ENCODE measurements at places on chromosomes 7 and 10. TPM values are rescaled to one million over a fixed set of nuclear protein-coding genes. Genes with fewer than 3 reads are reported as not detected.

Gene LMTK2
- 10.0 TPM for total RNA-seq

Gene MOGAT3
- total RNA-seq, result not detected

Gene RET
- total RNA-seq, result 0.28 TPM

Gene DENND2A
- not detected for total RNA-seq

- H3K27ac ChIP-seq, result no peak overlapping the region
- no peak overlapping the region for H3K4me3 ChIP-seq
- H3K27me3 ChIP-seq, result no peaks in the 10 kb centered on the region
- no peaks in the 10 kb centered on the region for H3K36me3 ChIP-seq
- DNase-seq, result no peak
- no peaks in the 10 kb centered on the region for H3K4me1 ChIP-seq
These were observed 9.8 kb downstream of the UCMA start for GRCh38 chr10:13224210-13224995.

- H3K27me3 ChIP-seq, result peaks cover 4% of the 10 kb centered on the region
- H3K4me1 ChIP-seq, result peaks cover 37% of the 10 kb centered on the region
- no peak overlapping the region for H3K27ac ChIP-seq
- peaks cover 7% of the 10 kb centered on the region for H3K36me3 ChIP-seq
- peak overlapping the region; percentile 94 for H3K4me3 ChIP-seq
These were observed 1.6 kb downstream of the POLR1F start for GRCh38 chr7:19707240-19707639.

DNA sequence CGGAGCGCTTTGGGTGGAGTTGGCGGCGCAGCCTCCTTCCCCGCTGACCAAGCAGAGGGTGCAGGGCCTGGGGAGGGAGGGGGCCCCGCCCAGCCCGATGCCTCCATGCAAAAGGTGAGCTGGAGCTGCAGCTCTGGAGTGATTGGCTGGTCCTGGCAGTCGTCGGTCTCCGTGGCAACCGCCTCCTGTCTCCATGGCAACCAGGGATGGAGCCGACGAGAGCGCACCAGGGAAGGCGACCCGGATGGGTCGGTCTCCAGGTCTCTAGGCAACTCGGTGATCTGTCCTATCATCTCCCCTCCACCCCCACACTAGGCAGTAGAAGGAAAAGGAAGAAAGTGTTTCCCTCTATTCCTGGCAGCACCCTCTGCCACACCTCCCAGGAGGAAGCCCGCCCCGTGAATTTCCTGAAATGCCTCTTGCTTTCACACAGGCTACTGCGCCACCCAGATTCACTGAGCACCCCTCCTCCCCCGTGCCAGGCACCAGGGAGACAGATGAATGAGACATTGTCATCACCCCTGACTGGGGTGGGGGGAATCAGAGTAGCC lies 647 bp upstream of the NACAD start:
- peaks cover 38% of the 10 kb centered on the region for H3K27me3 ChIP-seq
- no peak overlapping the region for H3K27ac ChIP-seq
- H3K36me3 ChIP-seq, result peaks cover 4% of the 10 kb centered on the region
- peaks cover 8% of the 10 kb centered on the region for H3K4me1 ChIP-seq
- peak overlapping the region; percentile 47 for H3K4me3 ChIP-seq
- DNase-seq, result peak; percentile 72

DNA sequence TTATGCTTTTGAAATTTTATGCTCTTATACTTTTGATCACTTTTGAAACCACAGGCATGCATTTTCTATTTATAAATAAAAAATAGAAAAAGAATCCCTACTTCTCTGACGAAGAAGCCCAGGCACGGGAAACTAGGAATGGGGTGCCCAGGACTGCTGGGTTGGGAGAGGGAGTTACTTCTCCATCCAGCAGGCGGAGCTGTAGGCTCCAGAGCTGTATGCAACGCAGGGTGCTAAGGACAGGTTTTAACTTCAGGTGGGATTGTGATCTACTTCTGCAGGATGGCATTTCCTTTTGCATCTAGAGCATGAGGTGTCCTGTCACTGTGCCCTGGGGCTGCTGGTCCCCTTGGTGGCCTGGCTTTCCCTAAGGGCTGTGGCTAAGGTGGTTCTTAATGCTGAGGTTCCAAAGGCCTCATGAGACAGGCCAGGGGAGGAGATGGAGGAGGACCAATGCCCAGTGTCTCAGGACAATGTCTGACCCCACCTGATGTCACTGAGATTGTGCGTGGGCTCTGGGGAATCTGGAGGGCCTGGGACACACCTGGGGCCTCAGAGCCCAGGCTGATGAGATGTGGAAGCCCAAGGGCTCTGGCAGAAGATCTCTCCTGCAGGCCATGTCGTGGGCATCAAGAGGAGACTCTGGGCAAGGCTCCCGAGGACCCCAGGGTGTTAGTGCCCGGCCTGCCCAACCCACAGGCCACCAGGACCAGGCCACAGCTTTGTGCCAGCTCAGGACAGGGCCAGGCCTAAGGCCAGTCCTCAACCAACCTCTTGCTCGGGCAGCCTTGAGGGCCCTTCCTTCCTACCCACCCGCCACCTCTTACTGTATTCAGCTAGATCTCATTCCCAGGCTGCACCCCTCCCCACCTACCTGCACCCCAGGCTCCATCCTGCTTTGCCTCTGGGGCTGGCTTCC lies 507 bp downstream of the CCDC201 start:
- no peaks in the 10 kb centered on the region for H3K36me3 ChIP-seq
- peaks cover 10% of the 10 kb centered on the region for H3K27me3 ChIP-seq
- no peaks in the 10 kb centered on the region for H3K4me1 ChIP-seq
- DNase-seq, result no peak
- no peak overlapping the region for H3K27ac ChIP-seq

- H3K27me3 ChIP-seq, result peaks cover 2% of the 10 kb centered on the region
- no peak for DNase-seq
- H3K4me1 ChIP-seq, result no peaks in the 10 kb centered on the region
- H3K4me3 ChIP-seq, result no peak overlapping the region
- no peaks in the 10 kb centered on the region for H3K36me3 ChIP-seq
- no peak overlapping the region for H3K27ac ChIP-seq
These were observed 265.1 kb downstream of the HTR7 start for GRCh38 chr10:90592638-90593302.

All from activated CD4-positive, alpha-beta memory T cell treated with anti-CD3 and anti-CD28 coated beads, Interleukin-2, amount 10 ng/mL, durations not matched to agents 7 days and 5 days (primary cell).